ENCODE measurements at places on chromosomes 6 and 20.

- DNase-seq = no peak
These were observed 13.3 kb downstream of the FRK start for GRCh38 chr6:116047173-116047933.

DNA sequence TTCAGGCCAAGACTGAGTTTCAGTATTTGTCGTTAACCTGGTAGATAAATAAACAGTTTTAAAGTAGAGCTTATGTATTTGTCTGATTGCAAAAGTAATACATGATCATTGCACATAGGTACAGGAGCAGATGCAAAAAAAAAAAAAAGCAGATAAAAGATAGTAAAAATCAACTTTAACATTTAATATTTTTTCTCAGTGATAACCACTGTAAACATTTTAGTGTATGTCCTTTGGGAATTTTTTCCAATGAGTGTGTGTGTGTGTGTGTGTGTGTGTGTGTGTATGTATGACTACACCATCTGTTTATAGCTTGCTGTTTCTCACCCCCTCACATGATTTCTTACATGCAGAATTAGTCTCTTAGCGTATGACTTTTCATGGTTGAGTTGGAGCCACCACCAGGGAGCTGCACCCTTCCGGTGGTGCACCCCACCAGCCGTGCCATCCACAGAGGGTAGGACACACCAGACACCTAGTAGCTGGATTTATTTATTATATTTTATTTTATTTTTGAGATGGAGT, 26.3 kb downstream of the WRNIP1 start:
- no peak for DNase-seq

GRCh38 chr6:26217714-26218075, 130.5 kb downstream of the HFE start:
- no peak for DNase-seq

DNA sequence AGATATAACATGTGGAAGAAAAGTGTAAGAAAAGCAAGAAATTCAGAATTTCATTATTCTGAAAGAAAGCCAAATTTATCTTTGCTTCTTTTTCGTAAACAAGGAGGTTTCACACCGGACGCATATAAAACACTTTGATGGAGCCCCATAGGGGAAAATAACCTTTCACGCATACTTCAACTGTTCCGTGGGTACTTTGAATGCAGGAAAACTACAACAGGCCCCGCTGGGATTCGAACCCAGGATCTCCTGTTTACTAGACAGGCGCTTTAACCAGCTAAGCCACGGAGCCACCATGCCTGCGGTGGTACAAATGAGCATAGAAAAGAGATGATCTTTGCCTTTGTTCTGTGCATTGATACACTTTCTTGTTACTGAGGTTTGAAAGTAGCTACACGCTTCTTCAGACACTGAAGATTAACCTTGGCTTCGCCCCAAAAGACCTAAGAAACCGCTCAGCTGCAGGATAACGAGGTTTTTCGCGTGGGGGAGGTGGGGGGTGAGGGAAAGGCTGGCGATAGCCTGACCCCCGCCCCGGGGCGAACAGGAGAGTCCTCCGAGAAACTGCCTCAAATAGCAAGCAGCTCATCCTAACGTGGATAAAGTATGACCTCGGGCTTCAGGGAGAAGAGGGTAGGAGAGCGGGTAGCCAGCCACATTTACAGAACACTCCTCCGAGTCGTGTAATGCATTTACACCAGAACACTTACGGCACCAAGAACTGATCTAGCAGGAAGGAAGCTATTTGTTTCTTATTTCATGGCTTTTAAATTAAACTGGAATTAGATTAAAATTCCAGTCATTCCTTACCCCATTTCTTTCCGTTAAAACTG, 5.3 kb upstream of the HMGN4 start:
- peak; percentile 93 for DNase-seq

DNA sequence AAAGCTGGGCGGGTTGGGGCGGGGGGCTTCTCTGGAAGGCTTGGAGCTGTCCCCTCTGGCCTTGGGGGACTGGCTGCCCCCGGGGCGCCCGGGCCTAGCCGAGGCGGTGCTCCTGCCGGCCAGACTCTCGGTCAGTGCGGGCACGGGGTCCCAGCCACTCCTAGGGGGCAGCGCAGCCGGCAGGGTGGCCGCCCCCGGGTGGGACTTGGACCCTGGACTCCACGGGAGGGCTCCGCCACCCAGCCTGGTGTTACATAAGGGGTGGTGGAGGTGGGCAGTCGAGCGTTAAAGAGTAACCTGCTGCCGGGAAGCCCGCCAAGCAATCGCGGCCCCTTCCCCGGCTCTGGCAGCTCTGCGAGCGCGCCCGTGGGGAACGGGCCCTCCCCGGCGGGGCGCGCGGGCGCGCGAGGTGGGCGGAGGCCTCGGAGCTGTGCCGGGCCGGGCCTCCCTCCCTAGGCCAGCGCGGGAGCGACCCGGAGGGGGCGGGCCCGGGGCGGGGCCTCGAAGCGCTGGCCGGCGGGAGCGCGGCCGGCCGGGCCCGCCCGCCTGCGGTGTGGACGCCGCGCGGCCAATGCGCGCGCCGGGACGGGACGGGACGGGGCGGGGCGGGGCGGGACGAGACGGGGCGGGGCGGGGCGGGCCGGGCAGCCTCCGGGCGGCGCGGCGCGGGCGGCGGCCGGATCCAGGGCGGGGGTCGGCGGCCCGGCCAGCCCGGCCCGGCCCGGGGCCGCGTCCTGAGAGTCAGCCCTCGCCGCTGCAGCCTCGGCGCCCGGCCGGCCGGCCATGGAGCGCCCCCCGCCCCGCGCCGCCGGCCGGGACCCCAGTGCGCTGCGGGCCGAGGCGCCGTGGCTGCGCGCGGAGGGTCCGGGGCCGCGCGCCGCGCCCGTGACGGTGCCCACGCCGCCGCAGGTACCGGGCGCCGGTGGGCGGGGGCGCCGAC, at the start of gene SLC2A4RG:
TSS of gene SLC2A4RG (plus strand) at position 647 of the 940 bp plus-strand sequence. CDS start at position 784, 137 bp downstream.
- DNase-seq = peak; percentile 26

DNA sequence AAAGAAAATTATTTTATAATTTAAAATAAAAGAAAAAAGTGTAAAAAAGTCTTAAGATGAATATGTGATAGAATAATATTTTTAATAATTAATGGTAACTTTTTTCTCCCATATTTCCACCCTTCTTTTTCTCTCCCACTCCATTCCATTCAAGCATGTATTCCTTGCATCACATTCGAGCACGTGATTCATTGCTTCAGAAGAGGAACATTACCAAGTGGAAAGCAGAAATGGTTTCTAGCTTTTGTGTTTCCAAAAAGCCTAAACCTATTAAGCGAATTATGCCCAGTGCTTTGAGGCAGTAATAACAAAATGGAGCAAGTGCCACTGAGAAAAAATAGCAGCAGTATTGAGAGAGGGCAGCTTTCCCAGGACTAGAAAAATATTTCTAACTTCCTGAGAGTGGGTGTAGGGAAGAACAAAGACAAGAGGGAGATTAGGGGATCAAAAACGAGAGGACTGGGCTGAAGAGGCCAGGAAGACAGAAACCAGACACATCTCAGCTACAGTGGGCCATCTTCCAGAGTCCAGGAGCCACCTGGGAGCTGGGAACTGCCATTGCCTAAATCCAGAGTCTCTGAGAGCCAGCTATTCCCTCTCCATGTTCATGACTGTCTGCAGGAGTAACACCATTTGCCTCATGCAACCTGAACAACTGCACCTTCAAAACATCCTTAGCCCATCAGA, 15.0 kb upstream of the AKIRIN2 start:
- no peak for DNase-seq

- no peak for DNase-seq
These were observed 61.2 kb upstream of the TRAF3IP2 start for GRCh38 chr6:111666847-111667246.

DNA sequence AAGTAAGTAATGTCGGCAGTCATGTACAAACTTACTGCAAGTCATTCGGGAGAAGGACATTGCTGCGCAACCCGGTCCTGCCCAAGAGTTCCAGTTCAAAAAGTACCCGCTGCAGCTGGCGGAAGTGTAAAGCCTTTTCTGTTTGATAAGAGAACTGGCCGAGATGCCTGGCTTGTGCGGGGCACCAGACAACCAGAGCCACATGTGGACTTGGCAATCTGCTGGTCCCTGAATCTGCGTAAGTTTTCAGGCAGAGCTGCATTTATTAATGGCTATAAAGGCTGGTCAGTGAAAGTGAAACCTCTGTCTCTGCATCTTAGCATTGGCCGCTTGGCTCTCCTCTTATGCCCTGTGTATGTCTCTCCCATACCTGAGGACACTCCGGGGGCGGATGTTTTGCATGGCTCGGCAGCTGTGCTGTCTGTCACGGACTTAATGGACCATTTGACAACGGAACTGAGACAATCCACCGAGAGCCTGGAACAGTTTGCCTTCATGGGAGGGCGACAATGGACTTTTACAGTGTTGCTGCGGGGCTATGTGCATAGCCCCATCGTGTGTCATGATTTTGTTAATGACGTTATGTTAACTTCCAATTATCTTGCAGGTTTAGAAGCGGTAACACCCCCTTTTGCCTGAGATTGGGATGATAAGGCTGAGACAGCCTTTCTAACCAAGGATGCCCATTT, 19.8 kb upstream of the RGS17 start:
- peak; percentile 73 for DNase-seq

DNA sequence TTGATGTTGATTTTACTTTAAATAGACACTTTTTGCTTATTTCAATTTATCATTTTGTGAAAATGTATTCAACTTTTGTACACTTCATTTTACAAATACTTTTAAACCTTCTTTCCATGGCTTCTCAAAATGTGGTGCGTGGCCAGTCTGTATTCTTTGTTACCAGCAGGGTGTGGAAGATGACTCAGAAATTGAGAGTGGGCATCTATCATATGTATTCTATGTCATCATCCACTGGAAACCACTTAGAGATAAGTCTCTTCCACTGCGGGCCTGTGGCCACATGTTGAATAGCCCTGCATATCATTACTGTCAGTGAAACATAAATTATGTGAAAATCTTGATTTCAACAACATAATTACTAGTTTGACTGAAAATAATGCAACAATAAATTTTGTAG, 52.6 kb upstream of the MC3R start:
- DNase-seq = no peak

GRCh38 chr20:50320901-50321796, 130.5 kb downstream of the CEBPB start:
- DNase-seq = no peak

GRCh38 chr6:156557251-156557910, 219.8 kb upstream of the ARID1B start:
- peak; percentile 99 for DNase-seq

DNA sequence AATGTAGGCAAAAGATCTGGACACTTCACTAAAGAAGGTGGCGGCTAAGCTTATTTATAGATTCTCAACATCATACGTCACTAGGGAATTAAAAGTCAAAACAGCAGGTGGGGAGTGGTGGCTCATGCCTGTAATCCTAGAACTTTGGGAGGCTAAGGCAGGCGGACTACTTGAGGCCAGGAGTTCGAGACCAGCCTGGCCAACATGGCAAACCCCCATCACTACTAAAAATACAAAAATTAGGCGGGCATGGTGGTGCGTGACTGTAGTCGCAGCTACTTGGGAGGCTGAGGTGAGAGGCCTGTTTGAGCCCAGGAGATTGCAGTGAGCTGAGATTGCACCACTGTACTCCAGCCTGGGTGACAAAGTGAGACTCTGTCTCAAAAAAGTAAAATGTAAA, 74.6 kb downstream of the GPX5 start:
- DNase-seq = no peak

DNA sequence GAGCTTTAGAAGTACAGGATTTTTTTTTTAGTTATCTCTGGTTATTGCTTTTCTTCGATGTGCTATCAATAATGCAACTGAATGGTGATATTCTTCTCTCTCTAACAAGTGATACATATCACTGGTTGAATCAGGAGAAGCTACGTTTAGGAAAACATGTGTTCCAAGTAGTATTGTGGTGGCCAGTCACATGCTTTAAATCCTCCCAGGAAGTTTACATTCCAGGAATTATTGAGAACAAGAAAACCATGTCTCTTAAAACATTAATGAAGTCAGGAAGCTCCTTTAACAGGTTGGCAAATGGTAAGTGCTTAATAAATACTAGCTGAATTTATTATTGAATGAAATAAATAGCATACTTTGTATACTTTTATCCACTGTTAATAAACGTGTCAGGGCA, 371.1 kb downstream of the BCKDHB start:
- no peak for DNase-seq

GRCh38 chr20:13166437-13166836, 54.6 kb upstream of the ISM1 start:
- DNase-seq = no peak

GRCh38 chr6:94133106-94133505, 713.7 kb upstream of the EPHA7 start:
- no peak for DNase-seq

DNA sequence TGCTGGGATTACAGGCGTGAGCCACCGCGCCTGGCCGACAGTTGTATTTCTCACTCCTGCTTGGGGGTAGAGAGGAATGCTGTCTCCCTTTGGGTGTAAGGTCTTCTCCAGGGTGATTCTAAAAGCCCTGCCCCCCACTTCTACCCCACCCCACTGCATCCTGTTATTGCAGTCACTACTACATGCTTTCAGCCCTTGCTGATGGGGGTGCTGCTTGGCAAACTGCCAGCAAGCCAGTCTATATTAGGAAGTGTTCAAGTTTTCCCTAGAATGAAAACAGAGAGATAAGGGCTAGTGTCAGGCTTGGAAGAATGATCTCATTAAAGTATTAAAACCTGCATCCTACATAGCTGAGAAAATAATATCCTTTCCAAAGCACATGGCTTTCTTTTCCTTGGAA, 31.3 kb downstream of the TTI1 start:
- DNase-seq = no peak

- DNase-seq = no peak
These were observed 36.4 kb upstream of the GCLC start for GRCh38 chr6:53581173-53581773.

DNA sequence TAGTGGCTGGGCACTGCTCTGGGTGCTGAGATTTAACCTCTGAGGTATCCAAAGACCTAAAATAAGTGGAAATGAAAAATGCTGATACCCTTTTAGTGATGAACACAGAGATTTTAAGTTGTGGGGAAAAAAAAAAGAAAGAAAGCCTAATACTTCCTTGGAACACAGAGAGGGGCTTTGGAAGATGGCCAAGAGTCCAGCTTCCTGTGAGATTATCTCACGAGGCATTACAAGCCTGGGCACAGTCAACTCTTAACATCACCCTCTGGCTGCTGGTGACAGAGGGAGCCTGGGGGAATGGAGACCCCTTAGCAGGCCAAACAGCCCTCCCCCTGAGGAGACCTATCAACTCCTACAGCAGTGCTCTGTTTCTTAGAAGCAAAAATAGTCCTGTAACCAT, 19.7 kb downstream of the BTN2A1 start:
- no peak for DNase-seq

GRCh38 chr20:44637042-44637441, 14.5 kb downstream of the ADA start:
- no peak for DNase-seq

DNA sequence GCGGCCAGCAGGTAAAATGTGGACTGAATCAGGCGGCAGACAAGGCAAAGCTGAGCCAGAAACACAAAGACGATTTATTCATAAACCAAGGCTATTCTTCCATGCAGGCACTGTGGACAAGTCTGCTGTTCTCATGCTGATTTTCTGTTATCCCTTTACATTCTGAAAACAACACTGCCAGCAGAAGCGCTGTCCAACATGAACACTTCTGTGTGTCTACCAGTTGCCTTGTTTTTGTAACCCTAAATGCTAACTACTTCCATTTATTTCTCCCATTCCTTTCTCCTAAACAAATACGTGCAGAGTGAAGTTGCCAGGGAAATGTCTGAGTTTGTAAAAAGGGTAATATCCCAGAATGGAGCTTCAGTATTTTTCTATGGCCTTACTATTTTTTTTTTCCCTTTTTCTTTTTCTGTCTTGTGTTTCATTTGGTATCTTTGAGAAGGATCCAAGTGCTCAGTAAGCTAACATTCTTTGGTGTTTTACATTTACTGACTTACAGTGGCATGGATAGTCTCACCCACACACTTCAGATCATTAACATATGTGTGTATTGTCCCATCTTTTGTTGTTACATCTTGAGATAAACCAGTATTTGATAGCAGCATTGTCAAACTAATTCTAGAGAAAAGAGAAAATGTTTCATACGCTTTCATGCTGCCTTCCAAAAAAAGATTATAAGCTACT, 1308.9 kb upstream of the MAP3K7 start:
- DNase-seq = no peak

All from NCI-H748 treated with DMSO at 0.1 percent for 48 hours (cell line).